ENCODE measurements at places on chromosomes 2 and 18.

DNA sequence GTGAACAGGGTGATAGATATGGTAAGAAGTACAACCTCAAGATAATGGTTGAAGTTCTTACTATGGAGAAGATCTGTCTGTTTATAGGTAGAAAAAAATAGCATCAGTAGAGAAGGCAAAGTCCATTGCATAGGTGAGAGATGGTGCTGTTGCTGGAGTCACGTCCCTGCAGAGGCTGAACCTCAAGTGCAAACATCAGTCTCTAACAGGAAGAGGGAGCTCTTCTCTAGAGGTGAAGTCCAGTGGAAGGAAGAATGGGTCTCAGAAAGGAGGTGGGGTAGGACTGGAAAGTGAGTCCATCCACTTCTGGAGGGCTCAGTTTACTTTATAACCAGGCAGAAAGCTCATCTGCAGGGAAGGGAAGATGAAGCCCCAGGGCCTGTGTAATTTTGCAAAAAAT is 337.7 kb downstream of the MEIS1 start:
- DNase-seq: no peak

DNA sequence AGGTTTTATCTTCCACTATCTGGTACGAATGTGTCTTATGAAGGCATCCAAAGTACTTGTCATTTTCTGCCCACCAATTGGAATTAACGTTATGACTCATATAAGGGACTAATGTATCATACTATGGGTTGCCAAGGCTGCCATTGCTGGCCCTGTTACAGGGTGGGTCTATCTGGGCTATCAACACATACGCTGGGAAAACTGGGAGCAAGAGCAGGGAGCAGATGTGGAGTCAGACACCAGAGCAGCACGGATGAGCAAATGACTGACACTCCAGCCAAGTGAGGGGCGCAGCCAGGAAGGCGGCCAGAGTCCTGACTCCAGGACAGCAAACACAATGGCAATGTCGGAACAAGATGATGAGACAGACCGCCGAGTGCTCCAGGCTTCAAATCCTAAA is 145.9 kb downstream of the COPS8 start:
- DNase-seq: no peak

DNA sequence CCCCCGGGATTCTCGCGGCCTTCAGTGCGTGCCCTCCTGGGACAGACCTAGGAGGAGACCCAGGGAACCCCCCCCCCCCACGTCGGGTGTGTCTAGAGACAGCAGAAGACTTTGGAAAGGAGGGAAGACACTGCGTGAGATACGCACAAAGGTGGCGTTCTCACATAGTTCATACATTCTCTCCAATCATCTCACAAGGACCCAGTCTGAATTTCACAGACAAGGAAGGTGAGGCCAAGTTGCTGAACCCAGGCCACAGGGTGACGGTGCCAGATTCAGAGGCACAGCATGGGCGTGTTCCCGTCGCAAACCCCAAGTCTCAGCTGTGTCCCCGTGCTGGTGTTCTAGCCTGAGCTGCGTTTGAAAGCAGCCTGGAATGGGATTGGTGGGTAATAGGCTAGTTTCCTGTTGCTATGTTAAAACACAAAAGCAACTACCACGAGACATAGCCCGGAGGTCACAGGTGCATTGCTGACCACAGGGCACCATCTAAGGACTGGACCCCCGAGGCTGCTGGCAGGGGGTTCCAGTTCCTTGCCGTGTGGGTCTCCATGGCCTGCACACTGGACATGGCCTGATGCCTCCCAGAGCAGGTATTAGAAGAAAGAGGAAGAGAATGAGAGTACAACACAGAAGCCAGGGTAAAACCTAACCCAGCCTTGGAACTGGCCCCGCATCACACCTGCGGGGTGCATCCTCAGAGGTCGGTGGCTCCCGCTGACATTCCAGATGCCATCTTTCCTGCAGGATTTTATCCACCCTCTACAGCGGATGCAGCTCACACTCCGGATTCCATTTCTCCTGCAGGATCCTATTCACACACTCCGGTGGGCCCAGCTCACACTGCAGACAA is 1.1 kb upstream of the PXDN start:
- DNase-seq: no peak

- no peak for DNase-seq
Measured at GRCh38 chr2:74762789-74763188, 71.1 kb upstream of the HK2 start.

GRCh38 chr2:160062292-160063005 is at the start of gene PLA2R1:
PLA2R1 (minus strand) TSS chr2:160062615; CDS start chr2:160062403, 212 bp downstream.
- DNase-seq: no peak

DNA sequence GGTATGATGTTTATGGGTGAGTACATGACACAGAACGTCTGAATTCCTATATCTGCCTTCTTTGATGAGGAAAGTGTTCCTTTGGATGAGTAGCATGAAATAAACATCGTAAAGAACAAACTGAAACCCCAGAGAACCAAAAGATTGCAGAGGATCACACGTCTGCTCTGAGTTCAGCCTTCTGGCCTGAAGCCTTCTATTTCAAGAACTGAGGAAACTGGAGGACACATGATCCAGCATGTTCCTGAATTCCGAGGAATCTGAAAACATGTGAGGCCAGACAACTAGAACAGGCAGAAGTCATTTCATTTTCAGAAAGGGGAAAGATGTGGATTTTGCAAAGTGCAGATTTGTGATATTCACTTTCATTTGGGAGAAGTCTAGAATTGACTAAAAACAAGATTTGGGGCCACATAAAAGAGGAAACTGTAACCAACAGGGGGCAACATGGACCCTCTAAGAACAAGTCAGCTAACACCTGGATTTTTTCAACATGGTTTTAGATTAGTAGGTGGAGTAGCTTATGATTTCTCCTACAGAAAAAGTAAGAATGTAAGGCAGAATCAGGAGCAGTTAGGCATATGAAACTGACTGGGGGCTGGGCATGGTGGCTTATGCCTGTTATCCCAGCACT is 8.3 kb downstream of the SULT6B1 start:
- no peak for DNase-seq
